ENCODE measurements at places on chromosomes 5 and 9.

GRCh38 chr9:135729480-135729879, 27.5 kb downstream of the KCNT1 start:
- DNase-seq = no peak

- no peak for DNase-seq
Observed at GRCh38 chr5:150584556-150585335, 55.7 kb upstream of the SYNPO start.

GRCh38 chr9:104963076-104963475, 35.1 kb upstream of the ABCA1 start:
- DNase-seq = no peak

GRCh38 chr5:120446901-120447300, 17.2 kb upstream of the PRR16 start:
- no peak for DNase-seq

DNA sequence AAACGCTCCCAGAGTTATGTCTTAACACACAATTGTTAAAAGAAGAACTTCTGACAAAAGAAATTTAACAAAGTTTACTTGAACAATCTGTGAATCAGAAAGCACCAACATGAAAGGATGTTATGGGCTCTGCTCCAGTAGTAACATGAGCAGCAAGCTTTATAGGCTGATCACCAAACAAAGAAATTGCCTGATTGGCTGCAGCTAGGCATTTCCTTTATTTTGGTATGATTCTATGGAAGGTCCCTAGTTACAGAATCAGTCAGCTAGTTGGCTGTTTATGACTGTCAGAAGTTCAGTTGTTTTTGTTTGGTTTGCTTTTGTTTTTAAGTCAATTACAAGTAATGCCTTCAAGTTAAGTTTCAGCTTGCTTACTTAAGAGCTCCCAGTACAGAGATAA, 102.4 kb upstream of the SMC2 start:
- DNase-seq = no peak

DNA sequence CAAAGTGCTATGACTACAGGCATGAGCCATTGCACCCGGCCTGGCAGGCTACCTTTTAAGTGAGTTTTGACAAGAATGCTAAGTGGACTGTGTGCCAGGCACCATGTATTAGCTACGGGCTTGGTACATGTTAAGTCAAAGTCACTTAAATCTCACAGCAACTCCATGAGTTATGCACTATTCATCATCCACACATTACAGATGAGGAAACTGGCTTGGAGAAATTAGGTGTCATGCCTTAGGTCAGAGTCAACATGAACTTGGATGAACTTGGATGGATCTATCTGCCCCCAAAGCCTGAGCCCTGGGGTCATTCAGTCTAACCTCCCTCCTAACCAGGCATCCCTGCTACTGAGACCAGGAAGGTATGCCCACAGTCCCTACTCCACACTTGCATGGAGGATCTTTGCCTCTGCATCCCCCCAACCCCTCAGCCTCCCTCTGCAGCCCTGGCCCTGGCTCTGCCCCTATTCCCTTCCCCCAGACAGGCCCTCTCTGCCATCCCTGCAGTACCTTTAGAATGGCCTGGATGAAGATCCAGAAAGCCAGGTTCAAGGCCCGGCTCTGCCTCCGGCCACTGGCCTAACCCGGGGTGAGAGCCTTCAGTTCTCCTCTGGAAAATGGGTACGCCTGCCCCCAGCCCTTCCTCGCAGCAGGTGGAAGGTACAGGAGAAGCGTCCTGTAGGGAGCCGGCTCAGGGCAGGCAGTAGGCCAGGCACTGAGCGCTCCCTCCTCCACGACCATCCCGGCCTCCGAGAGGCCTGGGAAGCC, 685 bp upstream of the ADGRD2 start:
- DNase-seq = no peak
